Smooth muscle cell of the umbilical artery (primary cell): ENCODE measurements at places on chromosomes 1 and 21. TPM values are rescaled to one million over a fixed set of nuclear protein-coding genes. Genes with fewer than 3 reads are reported as not detected.

The FCGR3A gene
- total RNA-seq, result not detected in 2 replicates

The EIF4G3 gene
- total RNA-seq, result 55.8 and 83.1 TPM in 2 replicates

The FCRL4 gene
- not detected in 2 replicates for total RNA-seq

The GBP6 gene
- total RNA-seq, result not detected in 2 replicates

The SFN gene
- total RNA-seq, result 0.14 TPM in 1 of 2 replicates, not detected in the other

The ICOSLG gene
- total RNA-seq, result under 0.01 and 0.46 TPM in 2 replicates

The SHE gene
- total RNA-seq, result under 0.01 and 0.05 TPM in 2 replicates

The RNU1-1 gene
- under 0.01 TPM in 2 replicates for total RNA-seq

The ETV3L gene
- not detected in 2 replicates for total RNA-seq

The CHIT1 gene
- total RNA-seq, result under 0.01 TPM in 1 of 2 replicates, not detected in the other

The REN gene
- total RNA-seq, result not detected in 2 replicates

The COL9A2 gene
- total RNA-seq, result 0.59 and 0.78 TPM in 2 replicates

The KTI12 gene
- 11.0 and 11.9 TPM in 2 replicates for total RNA-seq

The SHISAL2A gene
- total RNA-seq, result not detected in 2 replicates

The SPRR2D gene
- total RNA-seq, result not detected in 2 replicates

The LCE1A gene
- not detected in 2 replicates for total RNA-seq

The ARTN gene
- 0.30 TPM in 1 of 2 replicates, not detected in the other for total RNA-seq

The RGS4 gene
- total RNA-seq, result 173 and 822 TPM in 2 replicates

The CYP4Z1 gene
- not detected in 2 replicates for total RNA-seq

The RPS6KA1 gene
- total RNA-seq, result 3.3 and 4.6 TPM in 2 replicates

The CCDC17 gene
- total RNA-seq, result 0.30 and 0.78 TPM in 2 replicates

The LCE6A gene
- not detected in 2 replicates for total RNA-seq

The CNKSR1 gene
- total RNA-seq, result 0.30 and 0.74 TPM in 2 replicates

The AADACL4 gene
- not detected in 2 replicates for total RNA-seq

The KPRP gene
- total RNA-seq, result not detected in 2 replicates

The RGL1 gene
- total RNA-seq, result 19.4 and 33.9 TPM in 2 replicates

The CLDN8 gene
- not detected in 2 replicates for total RNA-seq

The AMY1C gene
- not detected in 2 replicates for total RNA-seq

The MANEAL gene
- 0.30 and 0.69 TPM in 2 replicates for total RNA-seq

The RAB13 gene
- 86.1 and 104 TPM in 2 replicates for total RNA-seq

The ITLN2 gene
- total RNA-seq, result not detected in 2 replicates

The USP24 gene
- 32.7 and 49.3 TPM in 2 replicates for total RNA-seq

The NUP210L gene
- under 0.01 and 0.05 TPM in 2 replicates for total RNA-seq

The SAMSN1 gene
- total RNA-seq, result not detected in 2 replicates

The LCE1C gene
- not detected in 2 replicates for total RNA-seq

The SPATA17 gene
- total RNA-seq, result 0.30 and 0.55 TPM in 2 replicates

The CFAP74 gene
- not detected in 2 replicates for total RNA-seq

The DDAH1 gene
- 41.3 and 79.6 TPM in 2 replicates for total RNA-seq

The TIE1 gene
- 1.2 and 9.2 TPM in 2 replicates for total RNA-seq

The GRIK3 gene
- not detected in 2 replicates for total RNA-seq

The FCER1G gene
- 0.59 TPM in 1 of 2 replicates, not detected in the other for total RNA-seq

The C1orf167 gene
- total RNA-seq, result not detected in 2 replicates

The CFHR2 gene
- total RNA-seq, result not detected in 2 replicates

The CYP4A11 gene
- not detected in 2 replicates for total RNA-seq
